Globus pallidus (tissue), 1 donor: ENCODE measurements at places on chromosomes 2 and 18.

- no peak for DNase-seq
Measured at GRCh38 chr2:197894751-197895274, 90.4 kb downstream of the PLCL1 start.

GRCh38 chr2:61670591-61671501 lies 132.7 kb upstream of the XPO1 start:
- peak; percentile 95 for DNase-seq

DNA sequence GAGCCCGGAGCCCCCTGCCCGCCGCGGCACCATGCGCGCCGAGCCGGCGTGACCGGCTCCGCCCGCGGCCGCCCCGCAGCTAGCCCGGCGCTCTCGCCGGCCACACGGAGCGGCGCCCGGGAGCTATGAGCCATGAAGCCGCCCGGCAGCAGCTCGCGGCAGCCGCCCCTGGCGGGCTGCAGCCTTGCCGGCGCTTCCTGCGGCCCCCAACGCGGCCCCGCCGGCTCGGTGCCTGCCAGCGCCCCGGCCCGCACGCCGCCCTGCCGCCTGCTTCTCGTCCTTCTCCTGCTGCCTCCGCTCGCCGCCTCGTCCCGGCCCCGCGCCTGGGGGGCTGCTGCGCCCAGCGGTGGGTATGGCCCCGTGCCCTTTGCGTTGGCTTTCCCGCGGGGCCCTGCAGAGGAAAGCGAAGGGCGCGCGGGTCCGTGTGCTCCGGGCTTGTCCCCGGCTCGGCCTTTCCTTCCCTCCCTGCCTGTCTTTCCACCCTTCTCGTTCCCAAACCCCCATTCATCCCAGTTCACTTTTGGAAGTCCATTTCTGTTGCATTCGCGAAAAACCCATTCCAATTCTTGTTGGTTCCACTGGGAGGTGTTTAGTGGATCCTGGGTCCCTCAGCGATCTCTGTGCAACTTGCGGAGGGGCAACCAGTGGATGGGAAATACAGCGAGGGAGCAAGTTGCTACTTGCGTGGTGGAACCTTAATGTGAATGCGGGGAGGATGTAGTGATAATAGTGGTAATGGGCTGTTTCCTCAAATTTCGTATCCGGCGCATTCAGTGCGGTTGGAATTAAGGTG lies 599 bp downstream of the ADAM23 start:
- peak; percentile 31 for DNase-seq

DNA sequence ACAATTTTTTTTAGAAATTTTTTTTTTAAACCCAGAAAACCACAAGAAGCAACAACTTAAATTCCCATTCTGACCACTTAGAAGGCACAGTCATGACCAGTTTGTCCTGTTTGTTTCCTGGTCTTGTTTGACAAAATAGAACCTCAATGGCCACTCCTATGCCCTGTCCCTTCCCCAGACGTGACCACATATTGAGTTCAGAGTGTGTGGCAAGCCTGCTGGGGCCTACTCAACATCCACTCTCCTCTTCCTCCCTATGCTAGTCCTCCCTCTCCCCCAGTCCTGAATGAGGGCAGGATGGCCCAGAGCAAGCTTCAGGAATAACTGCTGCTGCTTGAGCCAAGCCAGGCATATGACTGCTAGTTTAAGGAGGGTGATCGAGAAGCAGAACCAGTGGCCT lies 89.6 kb downstream of the PRELID3A start:
- DNase-seq, result no peak

GRCh38 chr18:48805826-48806535 lies 144.8 kb downstream of the SMAD7 start:
- DNase-seq, result no peak

GRCh38 chr2:124325667-124326440 lies 300.8 kb downstream of the CNTNAP5 start:
- DNase-seq, result no peak

DNA sequence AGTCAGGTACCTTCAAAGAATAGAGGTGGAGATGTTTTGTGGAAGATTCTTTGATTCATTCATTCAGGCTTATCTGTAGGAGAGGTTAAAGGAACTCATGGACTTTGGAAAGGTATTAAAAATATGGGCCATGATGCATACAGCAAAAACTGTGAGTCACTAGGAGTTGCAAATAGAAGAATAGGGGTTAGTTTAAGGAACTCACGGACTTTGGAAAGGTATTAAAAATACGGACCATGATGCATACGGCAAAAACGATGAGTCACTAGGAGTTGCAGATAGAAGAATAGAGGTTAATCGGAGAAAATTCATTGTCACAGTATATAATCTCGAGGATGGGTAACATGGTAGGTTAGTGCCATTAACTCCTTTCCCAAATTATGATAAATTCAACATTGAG lies 41.2 kb downstream of the SLC9A2 start:
- DNase-seq, result no peak

GRCh38 chr2:170846314-170846713 lies 29.6 kb downstream of the GAD1 start:
- no peak for DNase-seq

DNA sequence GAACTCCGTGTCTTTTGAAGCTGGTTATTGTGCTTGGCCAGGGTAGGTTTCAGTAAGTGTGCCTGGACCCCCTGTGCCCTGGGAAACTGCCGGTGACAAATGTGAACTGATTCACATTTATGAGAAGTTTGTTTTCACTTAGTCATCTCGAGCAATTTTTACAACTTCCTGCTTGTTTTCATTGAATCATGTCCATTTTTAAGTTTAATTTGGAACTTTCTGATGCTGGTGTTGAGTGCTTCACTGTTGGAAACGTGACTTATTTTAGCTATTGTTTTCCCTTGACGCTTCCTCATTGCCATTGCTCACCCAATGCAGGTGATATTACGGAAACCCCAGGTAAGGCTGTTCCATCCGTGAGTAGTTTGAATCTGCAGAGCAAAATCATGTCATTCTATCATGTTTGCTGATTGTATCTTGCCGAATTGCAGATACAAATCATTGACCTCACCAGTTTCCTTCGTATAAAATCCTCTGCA lies 97.2 kb downstream of the RTN4 start:
- no peak for DNase-seq

DNA sequence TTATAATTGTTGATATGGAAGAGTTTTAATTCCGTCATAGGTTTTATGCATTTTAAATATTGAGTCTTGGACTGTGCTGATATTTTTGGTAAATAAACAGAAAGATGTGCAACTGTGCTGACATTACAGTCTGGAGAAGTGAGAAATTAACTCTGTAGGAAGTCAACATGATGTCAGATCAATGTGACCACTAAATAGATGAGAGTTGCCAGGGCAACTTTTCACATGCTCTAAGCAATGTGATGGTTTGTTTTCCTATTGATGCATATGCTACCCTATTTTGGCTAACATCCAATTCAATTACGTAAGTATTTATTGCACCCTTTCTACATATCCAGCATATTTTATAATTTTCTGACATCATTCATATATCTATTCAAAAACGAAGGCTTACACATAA lies 1109.3 kb downstream of the TSN start:
- no peak for DNase-seq

GRCh38 chr2:22194218-22194617 lies 1070.5 kb downstream of the TDRD15 start:
- no peak for DNase-seq

DNA sequence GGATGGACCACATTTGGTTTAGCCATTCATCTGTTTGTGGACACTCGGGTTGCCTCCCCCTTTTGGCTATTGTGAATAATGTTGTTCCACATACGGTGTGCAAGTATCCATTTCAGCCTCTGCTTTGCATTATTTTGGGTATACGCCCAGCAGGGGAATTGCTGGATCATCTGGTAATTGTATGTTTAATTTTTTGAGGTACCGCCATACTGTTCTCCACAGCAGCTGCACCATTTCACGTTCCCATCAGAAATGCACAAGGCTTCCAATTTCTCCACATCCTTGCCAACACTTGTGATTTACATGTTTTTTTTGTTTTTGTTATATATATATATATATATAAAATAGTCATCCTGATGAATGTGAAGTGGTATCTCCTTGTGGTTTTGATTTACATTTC lies 54.6 kb upstream of the TWIST2 start:
- DNase-seq, result no peak

DNA sequence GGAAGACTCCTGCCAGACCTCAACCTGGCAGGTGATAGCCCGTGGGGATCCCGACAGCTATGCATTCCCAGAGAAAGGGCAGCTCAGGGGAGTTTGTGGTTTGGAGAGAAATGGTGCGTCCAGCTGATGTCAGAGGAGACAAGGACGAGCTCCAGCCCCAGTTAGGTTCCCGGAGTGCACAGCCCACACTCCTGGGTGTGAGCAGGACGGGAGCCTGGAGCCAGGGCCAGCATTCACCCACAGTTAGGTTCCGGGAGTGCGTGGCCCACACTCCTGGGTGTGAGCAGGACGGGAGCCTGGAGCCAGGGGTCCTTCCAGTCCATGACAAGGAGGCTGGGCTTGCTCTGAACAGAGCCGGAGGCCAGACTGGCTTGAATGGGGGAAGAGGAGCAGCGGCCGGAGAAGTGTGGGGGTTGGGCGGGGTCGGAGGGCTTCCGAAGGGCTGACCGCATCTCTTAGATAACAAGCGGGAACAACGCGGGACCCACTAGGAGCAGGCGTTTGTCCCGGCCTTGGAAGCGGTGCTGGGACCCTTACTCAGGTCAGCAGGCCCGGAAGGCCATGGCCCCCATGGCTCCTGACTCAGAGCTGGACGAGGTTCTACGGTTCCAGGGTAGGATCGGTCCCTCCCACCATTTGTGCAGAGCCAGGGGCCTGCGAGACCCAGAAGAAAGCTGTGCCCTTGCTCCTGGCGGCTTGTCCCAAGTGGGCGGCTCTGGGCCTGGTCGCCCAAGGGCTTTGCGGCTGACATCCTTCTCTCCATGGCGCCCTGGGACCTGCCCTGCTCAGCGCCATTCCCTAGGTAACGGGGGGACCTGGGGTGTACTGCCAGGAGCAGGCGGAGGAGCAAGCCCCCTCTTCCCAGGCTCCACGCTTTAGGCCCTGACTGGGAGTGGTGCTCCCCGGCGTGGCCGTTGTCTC lies 185.6 kb downstream of the RTP5 start:
- no peak for DNase-seq

DNA sequence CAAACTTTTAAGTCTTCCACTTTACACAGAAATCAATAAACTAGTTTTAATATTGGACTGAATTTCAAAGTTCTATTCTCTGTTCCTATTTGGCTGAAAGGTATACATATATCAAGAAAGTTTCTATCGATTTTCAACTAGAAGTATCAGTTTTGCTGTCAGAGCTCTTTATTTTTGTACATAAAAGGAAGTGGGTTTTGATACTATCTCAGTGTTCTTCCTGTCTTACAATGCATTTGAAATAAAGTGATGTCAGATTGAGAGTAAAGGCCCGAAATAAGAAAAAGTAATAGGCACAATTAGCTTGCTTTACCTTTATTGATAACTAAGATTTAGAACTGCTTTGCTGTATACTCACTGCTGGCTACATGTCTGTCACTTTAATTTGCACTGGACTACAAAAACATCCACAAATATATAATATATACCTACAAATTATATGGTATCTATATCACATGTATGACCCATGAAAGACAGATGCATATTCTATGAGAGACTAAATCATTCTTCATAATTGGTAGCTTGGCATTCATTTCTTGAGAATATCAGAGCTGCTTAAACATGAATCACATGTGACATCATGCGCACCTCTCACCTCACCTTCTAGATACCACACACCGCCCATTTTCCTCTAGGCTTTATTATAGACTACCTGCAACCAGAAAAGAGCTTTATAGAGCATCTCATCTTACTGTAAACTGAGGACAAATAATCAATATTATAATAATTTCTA lies 83.6 kb downstream of the ASXL2 start:
- DNase-seq, result no peak

- no peak for DNase-seq
Measured at GRCh38 chr18:26685438-26686157, 137.2 kb upstream of the KCTD1 start.

DNA sequence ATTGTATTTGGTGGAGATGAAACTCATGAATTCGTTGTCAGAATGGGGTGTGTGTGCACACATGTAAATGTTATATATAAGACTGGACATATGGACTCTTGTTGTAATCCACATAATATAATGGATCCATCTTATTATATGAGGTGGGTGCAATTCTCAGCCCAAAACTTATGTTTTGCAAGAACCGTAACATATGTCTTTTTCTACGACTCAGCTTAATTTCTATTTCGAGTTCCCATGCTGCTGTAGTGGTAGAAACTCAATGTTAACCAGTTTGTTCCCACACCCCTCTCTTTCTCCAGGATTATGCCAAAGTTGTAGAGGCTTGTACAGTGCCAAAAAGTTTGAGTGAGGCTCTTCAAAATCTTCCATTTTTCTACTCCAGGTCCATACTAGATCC lies 112.5 kb upstream of the SPOPL start:
- DNase-seq, result no peak

DNA sequence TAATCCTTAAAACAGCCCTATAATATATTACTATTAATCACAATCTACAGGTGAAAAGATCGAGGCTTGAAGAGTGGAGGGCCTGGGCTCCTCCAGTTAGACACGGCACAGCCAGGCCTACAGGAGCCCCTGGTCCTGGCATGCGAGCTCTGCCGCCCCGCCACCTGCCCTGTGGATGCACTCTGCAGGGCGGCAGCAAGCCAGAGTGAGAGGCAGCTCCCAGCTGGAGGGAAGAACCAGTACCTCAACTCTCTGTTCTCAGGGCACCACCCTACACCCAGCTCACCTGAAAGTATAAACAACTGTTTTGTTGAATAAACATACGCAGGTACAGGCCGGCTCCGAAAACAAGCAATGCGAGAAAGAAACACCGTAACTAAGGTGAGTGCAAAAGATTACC lies 34.6 kb downstream of the EIPR1 start:
- no peak for DNase-seq

- DNase-seq, result no peak
Measured at GRCh38 chr2:203949228-203949627, 12.7 kb downstream of the ICOS start.

GRCh38 chr18:25786758-25787157 lies 303.7 kb downstream of the SS18 start:
- no peak for DNase-seq

GRCh38 chr2:207871506-207871905 lies 101.8 kb upstream of the FZD5 start:
- no peak for DNase-seq

- DNase-seq, result no peak
Measured at GRCh38 chr2:221235941-221236340, 336.2 kb downstream of the EPHA4 start.

DNA sequence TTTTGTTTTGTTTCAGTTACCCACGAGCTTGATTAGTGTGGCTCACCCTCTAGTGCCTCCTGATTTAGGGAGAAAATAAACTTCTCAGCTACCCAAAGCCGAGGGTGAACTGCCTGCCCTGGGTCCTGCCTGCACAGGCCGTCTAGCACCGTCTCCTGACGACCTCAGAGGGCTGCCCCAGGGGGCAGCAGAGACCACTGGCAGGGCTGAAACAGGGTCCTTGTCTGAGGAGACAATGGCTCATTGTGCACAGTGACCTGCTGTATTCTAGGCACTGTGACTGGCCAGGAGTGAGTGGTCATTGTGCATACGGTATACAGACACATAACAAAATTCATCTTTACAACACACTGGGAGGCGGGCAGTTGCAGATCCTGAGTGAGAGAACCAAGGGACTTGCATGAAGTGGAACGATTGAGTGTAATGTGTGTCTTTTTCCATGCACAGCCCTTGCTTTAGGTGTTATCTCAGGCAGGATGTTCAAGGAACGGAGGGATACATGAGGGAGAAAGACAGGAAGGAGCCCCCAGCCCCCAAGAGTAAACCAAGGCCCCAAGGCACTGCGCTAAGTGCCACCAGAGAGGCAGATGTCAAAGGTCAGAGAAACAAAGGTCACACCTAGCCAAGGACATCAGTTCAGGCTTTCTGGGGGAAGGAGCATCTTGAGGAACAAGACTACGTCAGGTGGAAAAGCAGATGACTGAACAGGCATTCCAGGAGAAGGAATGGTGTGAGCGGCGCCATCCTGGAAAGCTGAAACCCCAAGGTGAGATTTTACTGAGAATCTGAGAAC lies 421.3 kb downstream of the LPIN1 start:
- DNase-seq, result peak; percentile 85
